ENCODE measurements at places on chromosomes 16 and 17.

GRCh38 chr17:39674702-39675389 is 6.6 kb downstream of the PNMT start:
- DNase-seq: no peak

- no peak for DNase-seq
Measured at GRCh38 chr16:87160701-87161337, 156.4 kb downstream of the C16orf95 start.

DNA sequence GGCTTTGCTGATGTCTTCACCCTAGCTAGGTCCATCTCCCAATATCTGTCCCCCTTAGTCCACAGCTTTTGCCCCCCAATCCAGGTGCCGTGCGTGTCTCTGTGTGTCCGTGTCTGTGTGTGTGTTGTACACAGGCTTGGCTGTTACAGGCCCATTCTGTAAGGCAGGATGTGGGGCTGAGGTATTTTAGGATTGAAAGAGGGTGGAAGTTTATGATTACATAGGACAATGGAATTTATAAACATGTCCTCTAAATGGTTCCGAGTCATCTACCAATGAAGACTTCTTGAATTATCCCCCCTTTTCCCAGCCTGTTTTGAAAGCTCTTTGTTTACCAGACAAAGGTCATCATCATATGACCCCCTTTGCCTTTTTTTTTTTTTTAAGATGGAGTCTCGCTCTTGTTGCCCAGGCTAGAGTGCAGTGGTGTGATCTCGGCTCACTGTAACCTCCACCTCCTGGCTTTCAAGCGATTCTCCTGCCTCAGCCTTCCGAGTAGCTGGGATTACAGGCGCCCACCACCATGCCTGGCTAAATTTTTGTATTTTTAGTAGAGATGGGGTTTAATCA is 21.9 kb downstream of the ACE start:
- DNase-seq: no peak

GRCh38 chr17:56545106-56545505 is 48.4 kb upstream of the NOG start:
- DNase-seq: no peak

GRCh38 chr17:34874478-34874877 is 86.8 kb downstream of the CCT6B start:
- peak; percentile 64 for DNase-seq

DNA sequence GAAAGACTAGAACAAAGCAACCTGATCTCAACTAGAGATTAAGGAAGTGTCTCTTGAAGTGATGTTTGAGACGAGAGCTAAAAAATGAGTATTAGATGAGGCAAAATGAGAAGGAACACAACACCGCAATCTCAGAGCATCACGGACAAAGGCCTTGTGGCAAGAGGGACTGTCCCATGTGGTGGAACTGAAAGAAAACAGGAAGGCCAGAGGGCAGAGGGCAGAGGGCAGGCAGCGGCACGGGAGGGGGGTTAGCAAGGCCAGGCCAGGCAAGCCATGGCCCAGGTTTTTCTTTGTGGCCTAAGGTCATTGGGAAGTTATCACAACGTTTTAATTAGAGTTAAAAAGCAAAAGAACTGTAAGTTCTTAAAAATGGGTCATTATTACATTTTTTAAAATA is 22.5 kb downstream of the RPA1 start:
- no peak for DNase-seq

DNA sequence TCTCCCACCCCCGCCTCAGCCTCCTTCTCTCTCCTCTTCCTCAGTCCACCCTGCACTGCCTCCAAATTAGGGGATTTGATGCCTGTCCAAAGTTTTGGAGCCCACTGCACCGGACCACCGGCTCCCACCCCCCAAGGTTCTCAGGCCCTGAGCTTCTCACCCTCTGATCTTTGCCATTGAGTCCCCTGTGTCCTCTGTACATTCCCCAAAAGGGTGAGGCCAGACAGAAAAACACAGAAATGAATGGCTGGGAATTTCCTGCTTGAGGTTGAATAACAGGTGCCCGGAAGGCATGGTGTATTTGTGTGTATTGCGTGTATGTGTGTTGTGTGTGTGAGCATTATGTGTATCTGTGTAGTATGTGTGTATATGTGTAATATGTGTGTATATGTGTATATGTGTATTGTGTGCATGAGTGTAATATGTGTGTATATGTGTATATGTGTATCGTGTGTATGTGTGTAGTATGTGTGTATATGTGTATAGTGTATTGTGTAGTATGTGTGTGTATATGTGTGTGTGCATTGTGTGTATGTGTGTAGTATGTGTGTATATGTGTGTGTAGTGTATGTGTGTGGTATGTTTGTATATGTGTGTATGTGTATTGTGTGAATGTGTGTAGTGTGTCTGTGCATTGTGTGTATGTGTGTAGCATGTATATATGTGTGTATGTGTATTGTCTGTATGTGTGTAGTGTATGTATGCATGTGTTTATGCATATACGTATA is 16.0 kb upstream of the CCL17 start:
- no peak for DNase-seq

GRCh38 chr17:31101943-31102342 is 7.2 kb downstream of the NF1 start:
- no peak for DNase-seq

GRCh38 chr17:63140255-63140654 is 174.2 kb downstream of the TANC2 start:
- DNase-seq: peak; percentile 91

DNA sequence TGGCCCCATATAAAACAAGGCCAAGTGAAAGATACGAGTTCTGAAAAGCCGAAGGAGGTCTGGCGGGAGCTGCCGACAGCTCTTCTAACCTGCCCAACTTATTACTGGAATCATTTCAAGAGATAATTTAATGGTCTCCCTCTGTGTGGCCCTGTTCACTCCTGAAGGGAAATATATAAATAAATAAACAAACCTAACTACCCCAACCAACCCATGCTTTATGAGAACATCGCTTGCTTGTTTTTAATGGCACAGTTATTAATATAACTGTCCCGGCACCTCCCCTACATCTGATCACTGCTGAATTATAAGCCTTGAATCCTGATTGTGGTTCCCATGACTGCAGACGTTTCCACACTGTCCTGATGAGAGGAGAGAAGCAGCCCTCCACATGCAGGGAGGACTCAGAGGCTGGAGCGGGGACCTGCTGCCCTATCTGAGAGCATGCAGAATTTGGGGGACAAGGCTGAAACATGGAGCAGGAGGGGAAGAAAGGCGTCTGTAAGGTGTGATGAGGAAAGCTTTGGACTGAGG is 22.2 kb downstream of the CDK5RAP3 start:
- no peak for DNase-seq

DNA sequence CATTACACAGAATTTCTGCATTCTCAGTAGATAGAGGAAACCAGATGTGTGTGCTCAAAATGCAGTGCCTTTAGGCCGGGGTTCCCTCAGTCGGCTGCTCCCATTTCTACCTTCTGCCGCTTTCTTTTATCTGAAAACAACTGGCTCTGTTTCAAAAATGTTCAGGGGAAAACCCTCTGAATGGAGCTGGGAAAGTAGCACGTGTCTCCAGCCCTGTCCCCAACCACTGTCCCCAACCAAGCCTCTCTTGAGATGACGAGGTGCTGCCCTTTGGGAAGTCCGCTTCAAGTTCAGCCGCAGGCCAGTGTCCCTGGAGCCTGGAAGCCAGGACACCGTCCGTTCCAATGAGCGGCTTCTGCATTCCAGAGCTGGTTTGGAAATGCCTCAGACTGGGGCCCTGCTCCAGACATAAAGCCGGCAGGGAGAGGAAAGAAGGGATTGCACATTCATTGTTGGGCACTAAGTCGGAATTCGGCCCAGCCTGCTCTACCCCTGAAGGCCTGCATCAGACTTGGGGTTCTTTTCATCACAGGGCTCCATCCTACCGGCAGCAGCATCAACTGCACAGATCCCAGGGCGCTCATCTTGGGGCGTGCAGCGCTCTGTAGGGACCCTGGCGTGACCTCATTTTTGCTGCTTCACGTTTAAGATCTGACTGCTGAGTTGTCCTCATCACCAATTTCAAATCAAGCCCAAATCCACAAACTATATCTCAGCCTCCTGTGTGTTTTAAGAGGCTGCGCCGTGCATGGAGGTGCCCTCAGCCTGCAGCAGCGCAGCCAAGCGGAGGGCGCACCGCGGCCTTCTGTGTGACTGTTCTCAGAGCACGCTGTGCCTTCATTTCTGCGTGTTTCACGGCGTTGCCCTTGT is 111.3 kb downstream of the BANP start:
- DNase-seq: no peak

DNA sequence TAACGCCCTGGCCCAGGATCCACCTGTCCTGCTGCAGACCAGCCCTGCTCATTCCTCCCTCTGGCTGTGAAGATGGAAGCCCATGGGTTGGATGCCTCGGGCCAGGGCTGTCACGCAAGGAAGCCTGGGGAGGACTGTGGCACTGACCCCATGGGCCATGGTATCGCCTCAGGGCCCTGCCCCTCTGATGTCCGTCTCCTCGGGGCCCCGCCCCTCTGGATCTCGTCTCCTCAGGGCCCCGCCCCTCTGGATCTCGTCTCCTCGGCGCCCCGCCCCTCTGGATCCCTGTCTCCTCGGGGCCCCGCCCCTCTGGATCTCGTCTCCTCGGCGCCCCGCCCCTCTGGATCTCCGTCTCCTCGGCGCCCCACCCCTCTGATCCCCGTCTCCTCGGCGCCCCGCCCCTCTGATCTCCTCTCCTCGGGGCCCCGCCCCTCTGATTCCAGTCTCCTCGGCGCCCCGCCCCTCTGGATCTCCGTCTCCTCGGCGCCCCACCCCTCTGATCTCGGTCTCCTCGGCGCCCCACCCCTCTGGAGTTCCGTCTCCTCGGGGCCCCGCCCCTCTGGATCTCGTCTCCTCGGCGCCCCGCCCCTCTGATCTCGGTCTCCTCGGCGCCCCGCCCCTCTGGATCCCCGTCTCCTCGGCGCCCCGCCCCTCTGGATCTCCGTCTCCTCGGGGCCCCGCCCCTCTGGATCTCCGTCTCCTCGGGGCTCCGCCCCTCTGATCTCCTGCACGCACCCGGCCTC is 24.0 kb downstream of the METRNL start:
- no peak for DNase-seq

DNA sequence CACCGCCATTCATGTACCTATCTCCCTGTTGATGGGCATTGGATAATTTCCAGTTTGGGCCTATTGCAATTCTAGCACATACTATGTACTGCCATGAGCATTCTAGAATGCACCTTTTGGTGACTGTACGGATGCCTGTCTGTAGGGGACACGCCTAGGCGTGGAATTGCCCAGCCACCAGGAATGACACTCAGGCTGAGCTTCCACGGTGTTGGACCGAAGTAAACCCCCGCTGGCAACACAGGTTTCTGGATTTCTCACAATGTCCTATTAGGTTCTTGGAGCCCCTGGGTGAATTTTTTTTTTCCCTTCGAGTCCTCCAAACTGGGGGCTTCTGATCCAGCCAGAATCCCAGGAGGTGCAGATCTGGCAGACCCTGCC is 146.6 kb downstream of the IRF8 start:
- DNase-seq: no peak

DNA sequence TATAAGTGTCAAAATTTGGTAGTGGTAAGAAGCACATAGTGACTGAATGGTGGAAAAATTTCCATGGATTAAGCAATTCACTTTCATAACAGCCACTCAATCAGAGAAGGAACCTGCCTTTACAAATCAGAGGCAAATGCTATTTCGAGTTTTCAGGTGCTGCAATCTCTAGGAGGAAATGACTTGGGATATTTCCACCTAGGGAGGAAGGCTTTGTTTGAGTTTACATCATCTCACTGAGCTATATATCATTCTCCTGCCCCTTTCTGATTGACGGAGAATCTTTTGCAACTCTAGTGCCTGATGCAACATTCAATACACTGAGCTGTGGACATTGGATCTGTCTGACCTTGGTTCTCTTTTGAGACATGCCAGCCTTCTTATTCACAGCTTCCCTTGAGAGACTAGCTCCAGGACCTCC is 26.3 kb downstream of the MARCHF10 start:
- no peak for DNase-seq

- no peak for DNase-seq
Measured at GRCh38 chr17:59361916-59362810, 30.7 kb downstream of the YPEL2 start.

DNA sequence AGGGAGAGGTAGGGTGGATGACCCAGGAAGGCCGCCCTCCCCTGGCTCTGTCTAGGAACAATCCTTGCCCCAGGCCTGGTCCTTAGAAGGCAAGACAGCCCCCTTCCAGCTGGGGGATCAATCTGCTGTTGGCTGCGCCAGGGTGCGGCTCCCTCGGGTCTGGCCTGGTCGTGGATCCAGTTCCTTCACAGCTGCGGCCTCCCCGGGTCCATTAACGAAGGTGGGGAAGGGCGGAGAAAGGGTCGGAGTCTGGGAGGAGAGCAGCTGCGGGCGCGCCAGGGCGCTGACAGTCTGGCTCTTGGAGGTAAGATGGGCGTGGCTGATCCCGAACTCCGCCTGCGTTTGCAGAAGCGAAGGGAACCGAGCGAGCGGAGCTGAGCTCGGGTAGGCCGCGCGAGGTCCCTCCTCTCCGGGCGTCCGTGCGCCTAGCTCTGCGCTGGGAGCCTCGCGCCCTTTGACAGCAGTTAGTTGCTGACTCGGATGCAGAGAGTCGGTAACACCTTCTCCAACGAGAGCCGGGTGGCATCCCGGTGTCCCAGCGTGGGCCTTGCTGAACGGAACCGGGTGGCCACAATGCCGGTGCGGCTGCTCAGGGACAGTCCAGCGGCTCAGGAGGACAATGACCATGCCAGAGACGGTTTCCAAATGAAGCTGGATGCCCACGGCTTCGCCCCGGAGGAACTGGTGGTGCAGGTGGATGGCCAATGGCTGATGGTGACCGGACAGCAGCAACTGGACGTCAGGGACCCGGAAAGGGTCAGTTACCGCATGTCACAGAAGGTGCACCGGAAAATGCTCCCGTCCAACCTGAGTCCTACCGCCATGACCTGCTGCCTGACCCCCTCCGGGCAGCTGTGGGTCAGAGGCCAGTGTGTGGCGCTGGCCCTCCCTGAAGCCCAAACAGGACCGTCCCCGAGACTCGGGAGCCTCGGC is at the start of gene HSPB9:
HSPB9 (plus strand) TSS at position 434 of the 933 bp plus-strand sequence; CDS start at position 481, 47 bp downstream.
- DNase-seq: no peak

DNA sequence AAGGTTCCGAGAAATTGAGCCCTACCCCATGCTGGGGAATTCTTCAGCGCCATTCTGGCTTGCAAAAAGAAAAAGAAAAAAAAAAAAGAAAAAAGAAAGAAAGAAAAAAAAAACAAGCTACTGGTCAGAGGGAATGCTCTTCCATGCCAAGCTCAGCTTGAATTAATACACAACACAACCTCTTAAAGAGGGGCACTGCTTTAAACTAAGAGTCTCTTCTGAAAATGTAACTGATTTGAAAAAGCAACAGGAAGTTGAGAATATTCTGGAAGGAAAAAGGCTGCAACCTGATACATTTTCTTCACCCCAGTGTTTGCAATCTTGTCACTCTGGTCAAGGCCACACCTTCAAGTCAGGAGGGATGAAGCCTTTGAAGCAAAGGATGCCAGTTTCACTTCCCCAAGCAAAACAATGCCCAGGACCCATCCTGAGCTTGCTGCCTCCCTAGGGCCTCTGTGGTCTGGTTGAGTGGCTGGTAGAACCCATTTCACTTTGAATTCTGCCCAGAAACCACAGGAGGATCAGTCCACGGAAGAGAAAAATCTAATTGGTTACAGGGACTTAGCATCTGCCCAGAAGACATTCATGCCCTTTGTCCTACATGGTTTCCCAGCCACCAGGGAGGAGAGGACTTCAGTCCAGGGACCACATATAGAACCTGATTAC is 389.7 kb downstream of the SOX9 start:
- no peak for DNase-seq
